ENCODE measurements at places on chromosomes 1 and 21. TPM values are rescaled to one million over a fixed set of nuclear protein-coding genes. Genes with fewer than 3 reads are reported as not detected.

ATP1A2 gene
- under 0.01 TPM for total RNA-seq

UMODL1 gene
- not detected for total RNA-seq

F5 gene
- total RNA-seq: not detected

FTCD gene
- not detected for total RNA-seq

COL24A1 gene
- total RNA-seq: under 0.01 TPM

CD5L gene
- not detected for total RNA-seq

SOX13 gene
- total RNA-seq: 6.3 TPM

TTC34 gene
- 0.16 TPM for total RNA-seq

DNAH14 gene
- 5.2 TPM for total RNA-seq

SH3BGR gene
- 2.7 TPM for total RNA-seq

PARS2 gene
- 5.5 TPM for total RNA-seq

AXDND1 gene
- 0.25 TPM for total RNA-seq

CATSPERE gene
- 0.16 TPM for total RNA-seq

MYOG gene
- not detected for total RNA-seq

CYP4A22 gene
- total RNA-seq: not detected

GPR61 gene
- not detected for total RNA-seq

EIF4G3 gene
- total RNA-seq: 24.1 TPM

TPTE gene
- not detected for total RNA-seq

SYT11 gene
- total RNA-seq: 21.8 TPM

RGS16 gene
- 0.16 TPM for total RNA-seq

FCN3 gene
- not detected for total RNA-seq

KRTAP13-2 gene
- not detected for total RNA-seq

EGLN1 gene
- total RNA-seq: 24.3 TPM

GCSAML gene
- total RNA-seq: not detected

ZNF695 gene
- 8.6 TPM for total RNA-seq

SLC5A9 gene
- not detected for total RNA-seq

CD55 gene
- total RNA-seq: 28.3 TPM

KCNJ10 gene
- total RNA-seq: not detected

TMEM222 gene
- total RNA-seq: 35.0 TPM

DMRTA2 gene
- not detected for total RNA-seq

GUCA2A gene
- total RNA-seq: not detected

SPATA45 gene
- not detected for total RNA-seq

WLS gene
- 47.7 TPM for total RNA-seq

DNM3 gene
- 13.8 TPM for total RNA-seq

SPATA46 gene
- not detected for total RNA-seq

LCE2A gene
- total RNA-seq: not detected

MYOM3 gene
- total RNA-seq: 3.6 TPM

TRAF3IP3 gene
- not detected for total RNA-seq

SPATC1L gene
- total RNA-seq: not detected

RORC gene
- total RNA-seq: under 0.01 TPM

PRELP gene
- not detected for total RNA-seq

PDC gene
- not detected for total RNA-seq

MLLT11 gene
- total RNA-seq: 10.9 TPM

CLCA4 gene
- not detected for total RNA-seq

NECTIN4 gene
- under 0.01 TPM for total RNA-seq

MIER1 gene
- total RNA-seq: 9.3 TPM

OR2L3 gene
- total RNA-seq: not detected

Measured in mesangial cell (primary cell).